Right lung (tissue), 10 donors: ENCODE measurements at places on chromosomes 11 and 22. TPM values are rescaled to one million over a fixed set of nuclear protein-coding genes. Genes with fewer than 3 reads are reported as not detected.

GRCh38 chr11:45885274-45885920 is at the start of gene MAPK8IP1:
Gene MAPK8IP1 (plus strand): TSS chr11:45885651. CDS start chr11:45885821, 170 bp downstream.
- DNase-seq = no peak

DNA sequence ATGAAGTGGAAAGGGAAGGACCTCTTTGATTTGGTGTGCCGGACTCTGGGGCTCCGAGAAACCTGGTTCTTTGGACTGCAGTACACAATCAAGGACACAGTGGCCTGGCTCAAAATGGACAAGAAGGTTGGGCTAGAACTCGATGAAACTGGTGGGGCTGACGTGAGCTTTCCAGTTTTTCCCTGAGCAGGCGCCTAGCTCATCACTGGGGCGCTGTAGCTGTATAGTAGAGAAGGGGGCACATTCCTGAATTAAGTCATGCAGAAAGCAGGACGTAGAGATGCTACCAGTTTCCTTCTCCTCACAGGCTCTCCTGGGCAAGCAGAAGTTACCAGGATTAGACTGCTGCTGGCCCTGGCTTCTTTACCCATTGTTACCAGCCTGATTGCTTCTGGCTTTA is 33.3 kb downstream of the NF2 start:
- DNase-seq = no peak

DNA sequence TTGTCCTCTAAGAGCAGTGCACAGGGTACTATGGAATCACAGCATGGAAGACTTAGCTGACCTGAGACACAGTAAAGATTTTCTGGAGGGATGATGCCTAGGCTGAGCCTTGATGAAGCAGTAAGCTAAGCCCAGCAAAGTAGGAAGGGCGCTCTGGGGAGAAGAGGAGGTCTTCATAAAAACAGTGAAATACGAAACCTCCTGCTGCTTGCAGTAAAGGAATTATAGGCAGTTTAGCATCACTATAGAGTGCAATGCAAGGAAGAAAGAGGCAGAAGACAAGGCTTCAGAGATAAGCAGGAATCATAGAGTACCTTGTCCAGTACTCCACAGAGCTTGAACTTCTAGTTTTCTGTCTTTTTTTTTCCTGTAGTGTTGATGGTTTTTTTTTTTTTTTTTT is 555.7 kb upstream of the CADM1 start:
- no peak for DNase-seq

GRCh38 chr22:46602025-46602424 is 18.2 kb upstream of the GRAMD4 start:
- DNase-seq = no peak

GRCh38 chr11:27394781-27395228 is 31.8 kb upstream of the CCDC34 start:
- no peak for DNase-seq

- peak; percentile 62 for DNase-seq
These were observed 740 bp downstream of the EML3 start for GRCh38 chr11:62611705-62612365.

DNA sequence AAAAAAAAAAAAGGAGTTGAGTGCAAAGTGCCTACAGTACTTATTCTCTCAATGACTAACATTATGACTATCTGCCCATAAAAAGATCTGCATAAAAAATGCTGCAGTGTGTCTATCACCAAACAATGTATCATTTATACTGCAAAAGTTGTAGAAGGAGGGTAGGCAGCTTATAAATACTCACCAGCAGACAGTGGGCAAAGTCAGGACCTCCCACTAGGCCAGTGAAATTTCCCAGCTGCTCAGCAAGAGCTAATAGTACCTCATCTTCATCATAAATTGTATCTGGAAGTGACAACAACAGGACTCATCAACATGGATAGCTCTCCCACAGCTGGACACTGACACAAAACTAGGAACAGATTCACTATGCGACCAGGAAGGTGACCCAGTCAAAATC is 1.6 kb downstream of the PPP2R1B start:
- no peak for DNase-seq

DNA sequence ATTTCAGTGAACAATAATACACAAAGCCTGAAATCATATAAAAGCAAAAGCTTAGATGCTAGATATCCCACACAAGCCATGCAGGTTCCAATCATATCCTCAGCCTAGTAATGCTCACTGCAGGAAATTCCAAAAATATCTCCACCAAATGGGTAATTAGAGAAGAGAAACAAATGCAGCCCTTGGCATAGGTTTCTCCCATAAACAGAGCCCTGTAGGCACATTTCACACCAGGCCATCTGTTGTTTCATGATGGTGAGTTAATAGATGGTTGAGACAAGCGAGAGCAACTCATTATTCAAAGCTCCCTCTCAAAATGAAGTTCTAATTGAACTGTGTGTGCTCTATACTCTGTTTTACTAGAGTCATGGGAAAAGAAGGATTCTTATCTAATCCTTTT is 154.6 kb upstream of the TRPC6 start:
- no peak for DNase-seq

- DNase-seq = no peak
These were observed 38.2 kb downstream of the OR10A6 start for GRCh38 chr11:7892840-7893254.

DNA sequence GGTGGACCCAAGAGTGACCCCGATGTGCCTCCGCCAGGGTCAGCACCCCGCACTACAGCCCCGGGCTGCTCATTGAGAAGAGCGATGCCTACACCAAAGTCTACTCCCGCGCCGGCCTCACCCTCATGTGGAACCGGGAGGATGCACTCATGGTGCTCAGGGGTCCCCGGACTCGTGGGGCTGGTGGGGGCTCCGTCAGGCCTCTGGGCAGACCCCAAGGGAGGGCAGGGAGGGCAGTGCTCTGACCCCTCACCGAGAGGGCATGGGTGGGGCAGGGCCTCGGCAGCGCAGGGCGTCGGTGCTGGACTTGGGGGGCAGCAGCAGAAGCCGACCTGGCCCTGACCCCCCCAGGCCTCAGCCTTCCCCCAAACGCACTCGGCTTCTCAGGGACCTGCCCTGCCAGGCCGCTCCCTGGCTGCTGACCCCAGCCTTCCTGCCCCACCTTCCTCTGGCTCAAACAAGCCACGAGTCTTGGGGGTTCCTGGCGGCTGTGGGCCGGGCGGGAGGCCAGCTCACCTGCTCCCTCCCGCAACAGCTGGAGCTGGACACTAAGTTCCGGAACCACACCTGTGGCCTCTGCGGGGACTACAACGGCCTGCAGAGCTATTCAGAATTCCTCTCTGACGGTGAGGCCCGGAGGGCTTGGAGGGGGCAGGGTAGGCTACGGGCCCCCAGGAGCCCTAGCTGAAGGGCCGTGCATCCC is 2.9 kb downstream of the MUC2 start:
- no peak for DNase-seq

DNA sequence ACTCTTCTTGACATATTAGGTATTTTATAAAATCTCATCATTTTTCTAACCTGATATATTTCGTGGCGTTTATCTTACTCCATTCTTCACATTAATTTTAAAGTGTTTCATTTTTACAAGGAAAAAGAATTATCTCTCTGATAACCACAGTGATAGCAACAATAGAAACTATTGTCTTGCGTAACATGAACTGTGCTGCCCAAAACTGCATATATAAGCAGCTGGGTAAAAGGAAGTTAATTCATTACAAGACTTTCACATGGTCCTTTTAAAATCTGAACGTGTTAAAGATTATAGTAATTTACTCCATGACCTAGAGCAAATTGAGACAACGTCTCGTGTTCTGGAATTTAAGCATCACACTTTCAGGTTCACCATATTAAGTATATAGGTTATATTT is 210.4 kb upstream of the GRIA4 start:
- DNase-seq = no peak

DNA sequence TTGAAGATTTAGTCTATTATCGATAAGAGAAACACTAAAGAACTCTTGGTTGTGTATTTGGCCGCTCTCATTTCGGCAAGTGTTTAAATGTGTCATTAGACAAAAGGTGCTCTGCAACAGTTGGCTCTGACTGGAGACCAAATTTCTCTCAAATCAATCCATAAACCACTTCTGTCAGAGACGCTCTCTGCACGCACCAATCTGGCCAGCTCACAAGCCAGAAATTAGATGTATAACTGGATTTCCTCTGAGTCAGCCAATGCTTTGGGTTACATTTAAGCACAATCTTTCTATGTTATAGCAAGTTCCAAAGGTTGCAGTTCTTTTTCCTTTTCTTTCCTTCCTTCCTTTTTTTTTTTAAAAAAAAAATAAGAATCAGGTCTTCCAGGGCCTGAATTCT is 17.6 kb upstream of the PARVA start:
- DNase-seq = no peak

GRCh38 chr11:63494975-63495374 is 4.0 kb upstream of the PLAAT5 start:
- DNase-seq = no peak

DNA sequence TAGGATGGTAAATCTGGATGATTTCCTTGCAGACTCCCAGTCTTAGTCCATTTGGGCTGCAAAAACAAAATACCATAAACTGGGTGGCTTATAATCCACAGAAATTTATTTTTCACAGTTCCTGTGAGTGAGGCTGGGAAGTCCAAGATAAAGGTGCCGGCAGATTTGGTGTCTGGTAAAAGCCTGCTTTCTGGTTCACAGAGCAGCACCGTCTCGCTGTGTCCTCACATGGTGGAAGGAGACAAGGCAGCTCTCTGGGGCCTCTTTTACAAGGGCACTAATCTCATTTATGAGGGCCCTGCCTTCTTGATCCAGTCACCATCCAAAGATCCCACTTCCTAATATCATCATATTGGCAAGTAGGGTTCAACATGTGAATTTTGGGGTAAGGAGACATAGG is 8.9 kb downstream of the USP47 start:
- DNase-seq = no peak

DNA sequence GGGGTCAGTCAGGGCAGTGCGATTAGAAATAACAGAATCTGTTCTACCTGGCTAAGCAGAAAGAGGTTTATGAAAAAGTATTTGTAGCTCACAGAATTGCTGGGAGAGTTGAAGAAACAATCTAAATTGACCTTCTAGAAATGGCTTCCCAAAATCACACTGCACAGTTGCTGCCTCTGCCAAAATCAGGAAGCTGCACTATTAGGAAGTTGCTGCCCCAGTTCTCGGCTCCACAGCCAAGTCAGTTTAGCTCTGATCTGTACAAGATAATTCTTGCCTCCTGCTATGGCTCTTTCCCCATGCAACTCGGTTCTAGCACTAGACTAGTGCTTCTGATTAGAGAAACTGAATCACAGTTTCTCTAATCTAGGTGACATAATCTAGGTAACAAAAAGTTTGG is 16.0 kb upstream of the CCDC90B start:
- no peak for DNase-seq

DNA sequence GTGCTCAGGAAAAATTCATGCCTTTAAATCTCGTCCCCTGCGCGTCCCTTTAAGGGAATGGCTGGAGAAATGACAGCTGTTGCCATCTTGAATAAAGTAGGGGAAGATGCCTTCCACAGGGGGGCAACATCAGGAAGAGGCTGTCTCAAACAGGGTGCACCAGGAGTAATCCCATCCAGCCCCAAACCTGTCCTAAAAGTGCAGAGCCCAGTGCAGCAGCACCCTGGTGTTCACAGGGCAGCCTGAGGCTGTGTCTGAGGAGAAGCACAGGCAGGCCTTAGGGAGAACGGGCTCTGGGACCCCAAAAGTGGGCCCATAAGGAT is 10.8 kb upstream of the C11orf96 start:
- no peak for DNase-seq

- DNase-seq = no peak
These were observed 1.4 kb downstream of the LIPT2 start for GRCh38 chr11:74492084-74492483.

The MS4A4E gene
- polyA plus RNA-seq = 1.1 TPM

The CREB3L1 gene
- 21.2 TPM for polyA plus RNA-seq

The RAB1B gene
- polyA plus RNA-seq = 161 TPM
